Lung (tissue), 17 donors: ENCODE measurements at places on chromosomes 5 and 9.

GRCh38 chr5:140647042-140647419, 399 bp downstream of the NDUFA2 start:
- no peak for DNase-seq

GRCh38 chr5:77852514-77853352, 76.6 kb upstream of the TBCA start:
- peak; percentile 87 for DNase-seq

- DNase-seq, result peak; percentile 54
Observed at GRCh38 chr5:94314460-94315131, 303.8 kb downstream of the KIAA0825 start.

DNA sequence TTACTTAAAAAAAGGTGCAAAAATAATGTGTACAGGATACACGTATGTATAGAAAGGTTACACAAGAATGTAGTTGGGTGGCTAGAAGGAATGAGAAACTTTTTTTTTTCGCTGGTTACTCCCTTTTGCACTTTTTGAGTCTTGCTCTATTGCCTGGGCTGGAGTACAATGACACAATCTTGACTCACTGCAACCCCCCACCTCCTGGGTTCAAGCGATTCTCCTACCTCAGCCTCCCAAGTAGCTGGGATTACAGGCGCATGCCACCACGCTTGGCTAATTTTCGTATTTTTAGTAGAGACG, 15.8 kb downstream of the FBXW11 start:
- no peak for DNase-seq

DNA sequence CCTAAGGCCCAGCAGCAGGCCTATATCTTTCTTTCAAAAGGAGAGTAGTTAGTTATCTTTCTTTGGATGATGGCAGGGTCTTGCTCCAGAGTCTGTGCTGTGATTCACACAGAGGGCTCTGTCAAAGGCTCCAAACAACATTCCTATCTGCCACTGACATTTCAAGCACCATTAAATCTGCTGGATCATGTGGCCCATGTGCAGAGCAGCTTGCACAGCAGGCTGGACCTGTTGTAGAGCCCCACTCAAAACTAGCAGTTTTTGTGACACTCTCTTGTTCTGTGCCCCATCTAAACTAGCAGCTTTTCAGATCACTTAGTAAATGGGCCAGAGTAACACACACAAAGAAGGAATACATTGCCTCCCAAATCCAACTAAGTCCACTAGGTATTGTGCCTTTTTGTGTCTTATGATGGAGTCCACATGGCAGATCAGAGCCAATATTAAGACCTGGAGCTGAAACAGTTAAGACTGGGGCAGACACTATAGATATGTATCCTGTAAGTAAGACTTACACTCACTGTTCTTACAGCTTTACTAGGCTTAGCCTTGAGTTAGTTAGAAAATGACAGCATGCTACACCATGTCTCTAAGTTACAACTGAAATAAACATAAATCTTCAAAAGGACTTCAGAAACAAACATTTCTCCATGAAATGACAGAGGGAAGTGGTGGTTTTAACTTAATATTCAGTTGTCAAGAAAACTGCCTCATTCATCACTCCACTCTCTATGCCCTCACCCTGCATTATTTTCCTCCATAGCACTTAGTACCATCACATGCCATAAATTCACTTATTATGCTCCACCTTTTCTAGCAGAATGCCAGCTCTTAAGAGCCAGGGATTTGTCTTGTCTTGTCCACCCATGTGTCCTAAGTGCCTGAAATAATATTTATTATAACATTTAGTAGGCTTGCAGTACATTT, 400.9 kb downstream of the RAB3C start:
- no peak for DNase-seq

GRCh38 chr9:99962680-99963261, 56.3 kb downstream of the STX17 start:
- DNase-seq, result no peak

DNA sequence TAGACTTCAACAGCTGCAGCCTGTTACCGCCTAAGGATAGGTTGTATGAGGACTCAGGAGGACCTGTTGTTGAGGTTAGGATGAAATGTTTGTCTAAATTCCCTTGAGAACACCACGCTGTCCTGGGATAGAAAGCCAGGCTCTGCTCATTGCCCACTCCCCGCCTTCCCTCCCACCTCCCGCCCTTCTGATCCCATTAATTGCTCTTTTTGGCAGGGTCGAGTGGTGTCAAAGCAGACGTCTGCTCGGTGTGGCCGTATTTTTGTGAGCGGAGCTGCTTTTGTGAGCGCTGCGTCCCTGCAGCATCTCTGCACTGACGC, 62.3 kb downstream of the SPATA31C2 start:
- DNase-seq, result no peak

GRCh38 chr5:94361832-94362796, 256.3 kb downstream of the KIAA0825 start:
- no peak for DNase-seq

DNA sequence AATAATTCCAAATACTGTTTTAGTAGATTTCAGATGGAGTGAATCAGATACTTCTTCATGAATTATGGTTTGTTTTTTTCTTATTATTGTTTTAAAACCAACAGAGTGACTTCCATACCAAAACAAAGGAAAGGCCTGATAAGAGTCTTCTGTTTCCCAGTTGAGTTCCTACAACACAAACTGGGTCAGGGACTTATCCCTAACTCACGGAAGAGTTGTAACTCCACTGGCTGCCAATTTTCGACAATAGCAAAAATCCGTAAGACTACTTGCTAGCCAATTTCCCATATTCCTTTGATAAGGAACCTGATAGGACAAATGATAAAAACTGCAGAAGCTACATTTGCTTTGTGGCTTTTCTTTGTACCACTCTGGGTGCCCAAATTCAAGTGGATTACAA, 219.2 kb downstream of the AP3B1 start:
- DNase-seq, result no peak
